HS-27A (cell line): ENCODE measurements at places on chromosomes 7 and 10.

GRCh38 chr7:29150856-29151255 is 4.5 kb upstream of the CPVL start:
- DNase-seq, result no peak

- no peak for DNase-seq
Measured at GRCh38 chr7:44415510-44415909, 74.9 kb downstream of the NUDCD3 start.

GRCh38 chr10:77593771-77594470 is 43.7 kb downstream of the KCNMA1 start:
- no peak for DNase-seq

DNA sequence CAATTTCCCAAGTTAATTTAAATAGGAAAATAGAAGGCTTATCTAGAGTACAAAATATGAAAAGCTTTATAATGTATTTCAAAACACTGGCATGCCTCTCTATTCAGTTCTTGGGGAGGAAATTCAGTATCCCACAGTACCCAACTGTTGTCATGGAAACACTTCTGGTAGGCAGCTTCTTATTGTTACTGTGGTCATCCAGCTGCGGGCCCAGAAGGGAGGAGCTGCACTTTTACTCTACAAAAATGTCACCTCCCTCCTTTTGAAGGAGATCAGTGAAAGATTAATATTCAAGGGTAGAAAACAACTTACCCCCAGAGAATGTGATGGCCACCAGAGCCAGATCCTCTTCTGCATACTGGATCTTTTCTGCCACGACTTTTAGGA is 202.8 kb downstream of the RAPGEF5 start:
- DNase-seq, result no peak
